Thymus (tissue), 14 donors: ENCODE measurements at places on chromosomes 5 and 9. TPM values are rescaled to one million over a fixed set of nuclear protein-coding genes. Genes with fewer than 3 reads are reported as not detected.

Gene NMUR2
- total RNA-seq: 0.05 TPM

Gene PCDHA9
- not detected for total RNA-seq

Gene ZBED3
- 1.1 TPM for total RNA-seq

Gene MEIKIN
- total RNA-seq: 0.14 TPM

Gene DMRT3
- 0.05 TPM for total RNA-seq

Gene EPB41L4A
- total RNA-seq: 4.8 TPM

DNA sequence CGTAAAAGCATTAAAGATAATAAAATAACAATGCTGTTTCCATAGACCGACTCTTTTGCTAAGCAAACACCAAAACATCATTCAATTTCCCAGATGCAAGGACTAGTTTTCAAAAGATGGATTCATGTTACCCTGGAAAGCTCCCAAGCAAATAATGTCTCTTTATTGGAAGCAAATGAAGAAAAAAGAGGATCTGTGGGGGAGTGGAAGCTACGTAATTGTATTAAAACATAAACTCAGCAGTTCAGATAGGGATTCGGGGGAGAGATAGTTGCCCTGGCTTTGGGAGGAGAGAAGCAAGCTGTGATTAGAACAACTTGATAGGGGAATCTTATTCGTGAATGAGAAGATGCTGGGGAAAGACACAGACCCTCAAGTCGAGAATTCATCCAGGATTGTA, 491.0 kb upstream of the CLINT1 start:
- no peak overlapping the region for H3K27ac ChIP-seq
- H3K27me3 ChIP-seq: no peaks in the 10 kb centered on the region
- no peak for DNase-seq
- H3K36me3 ChIP-seq: no peaks in the 10 kb centered on the region
- H3K4me3 ChIP-seq: no peak overlapping the region

DNA sequence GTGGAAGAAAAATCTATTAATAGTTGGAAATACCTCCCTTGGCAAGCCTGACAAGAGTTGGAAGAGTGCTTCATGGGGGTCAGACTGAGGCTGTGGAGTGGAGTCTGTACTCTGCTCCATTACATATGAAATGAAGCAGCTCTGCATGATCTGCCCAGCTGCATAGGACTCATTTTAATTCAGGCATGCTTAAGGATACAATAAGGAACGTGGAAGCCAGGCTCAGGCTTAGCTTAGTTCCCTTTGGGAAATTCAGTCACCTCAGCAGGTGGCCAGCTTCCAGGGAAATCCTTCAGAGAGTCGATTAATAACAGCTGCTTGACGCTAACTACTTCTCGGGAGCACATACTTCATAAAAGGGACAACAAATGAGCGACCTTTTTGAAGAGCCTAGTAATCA, 1672.9 kb upstream of the WWC1 start:
- H3K27ac ChIP-seq: no peak overlapping the region
- H3K4me1 ChIP-seq: no peaks in the 10 kb centered on the region
- H3K4me3 ChIP-seq: no peak overlapping the region

GRCh38 chr9:132451276-132451675, 41.3 kb downstream of the CFAP77 start:
- peaks cover 2% of the 10 kb centered on the region for H3K27me3 ChIP-seq
- no peak overlapping the region for H3K4me3 ChIP-seq
- no peaks in the 10 kb centered on the region for H3K4me1 ChIP-seq
- no peak overlapping the region for H3K27ac ChIP-seq

DNA sequence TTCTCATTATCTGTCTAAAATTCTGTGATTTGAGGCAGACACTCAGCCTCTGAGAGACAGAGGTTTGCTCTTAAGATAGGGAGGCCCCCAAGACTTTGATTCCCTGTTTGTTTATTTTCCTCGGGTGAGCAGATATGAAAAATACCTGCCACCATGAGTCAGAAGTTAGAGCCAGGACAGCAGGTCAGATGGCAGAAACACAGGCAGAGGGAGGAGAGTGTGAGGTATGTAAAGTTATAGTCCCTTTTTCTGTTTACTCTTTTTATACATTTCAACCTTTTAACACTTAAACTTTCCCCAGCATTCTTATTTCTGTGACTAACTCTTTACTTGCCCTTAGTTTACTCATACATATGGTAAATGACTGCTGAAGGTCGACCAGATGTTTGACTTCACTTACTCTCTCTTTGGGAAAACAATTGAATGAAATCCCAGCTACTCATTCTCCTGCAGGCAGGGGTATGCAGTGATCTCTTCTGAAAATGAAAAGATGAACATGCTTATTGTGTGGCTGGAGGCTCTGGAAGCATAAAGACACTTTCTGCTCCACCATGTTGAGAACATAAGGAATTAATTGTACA, 383.8 kb downstream of the NTRK2 start:
- H3K4me3 ChIP-seq: no peak overlapping the region
- H3K4me1 ChIP-seq: no peaks in the 10 kb centered on the region
- H3K27me3 ChIP-seq: no peaks in the 10 kb centered on the region
- H3K36me3 ChIP-seq: no peaks in the 10 kb centered on the region
- H3K27ac ChIP-seq: no peak overlapping the region

DNA sequence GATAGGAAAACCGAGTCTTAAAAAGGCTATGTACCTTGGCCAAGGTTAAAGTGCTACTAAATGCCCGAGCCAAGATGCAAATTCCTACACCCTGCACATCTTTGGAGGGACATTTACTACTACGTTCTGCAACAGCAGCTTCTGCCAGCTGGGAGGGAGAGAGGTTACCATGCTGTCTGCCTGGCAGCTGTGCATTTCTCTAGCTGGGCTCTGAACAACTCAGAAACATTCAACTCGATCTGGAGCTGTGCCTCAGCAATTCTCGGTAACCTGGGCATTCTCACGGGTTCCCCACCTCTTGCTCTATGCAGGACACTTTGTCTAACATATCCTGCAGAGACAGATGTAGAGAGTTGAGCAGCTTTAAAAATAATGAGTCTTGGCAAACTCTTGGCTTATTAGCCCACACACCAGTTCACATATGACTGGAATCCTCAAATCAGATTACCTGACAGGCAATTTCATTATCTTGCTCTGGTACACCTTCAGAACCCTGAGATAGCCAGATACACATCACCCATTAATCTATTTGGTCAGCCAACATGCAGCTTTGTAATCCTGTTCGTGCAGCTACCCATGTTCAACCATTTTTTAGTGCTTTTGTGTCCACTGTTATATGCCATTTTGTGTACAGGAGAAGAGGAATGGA, 115.8 kb downstream of the EFNA5 start:
- no peak overlapping the region for H3K27ac ChIP-seq
- no peak overlapping the region for H3K4me3 ChIP-seq
- no peaks in the 10 kb centered on the region for H3K36me3 ChIP-seq
- H3K27me3 ChIP-seq: no peaks in the 10 kb centered on the region
- DNase-seq: no peak

DNA sequence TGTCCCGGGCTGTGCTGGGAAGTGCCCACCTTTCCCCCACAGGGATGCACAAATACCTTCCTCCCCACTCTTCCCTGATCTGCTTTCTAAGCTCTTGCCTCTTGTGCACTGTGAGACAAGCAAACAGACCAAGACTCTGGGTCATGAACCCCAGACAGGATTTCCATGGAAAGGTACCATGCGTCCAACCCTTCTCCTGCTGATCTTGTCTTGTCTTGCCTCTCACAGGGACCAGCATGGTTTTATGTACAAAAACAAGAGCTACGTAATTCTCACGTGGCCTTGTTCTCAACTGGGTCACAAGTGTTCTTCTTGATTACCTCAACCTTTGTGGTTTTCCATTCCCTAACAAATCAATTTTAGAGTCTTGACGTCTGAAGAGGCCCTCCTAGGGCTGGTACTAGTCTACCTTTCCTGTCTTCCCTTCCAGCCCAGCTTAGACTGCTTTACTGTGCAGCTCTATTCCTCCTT, 176.5 kb upstream of the MAP3K1 start:
- DNase-seq: no peak
- H3K4me3 ChIP-seq: no peak overlapping the region
- peaks cover 18% of the 10 kb centered on the region for H3K4me1 ChIP-seq
- H3K36me3 ChIP-seq: no peaks in the 10 kb centered on the region
- H3K27me3 ChIP-seq: no peaks in the 10 kb centered on the region
- H3K27ac ChIP-seq: no peak overlapping the region

DNA sequence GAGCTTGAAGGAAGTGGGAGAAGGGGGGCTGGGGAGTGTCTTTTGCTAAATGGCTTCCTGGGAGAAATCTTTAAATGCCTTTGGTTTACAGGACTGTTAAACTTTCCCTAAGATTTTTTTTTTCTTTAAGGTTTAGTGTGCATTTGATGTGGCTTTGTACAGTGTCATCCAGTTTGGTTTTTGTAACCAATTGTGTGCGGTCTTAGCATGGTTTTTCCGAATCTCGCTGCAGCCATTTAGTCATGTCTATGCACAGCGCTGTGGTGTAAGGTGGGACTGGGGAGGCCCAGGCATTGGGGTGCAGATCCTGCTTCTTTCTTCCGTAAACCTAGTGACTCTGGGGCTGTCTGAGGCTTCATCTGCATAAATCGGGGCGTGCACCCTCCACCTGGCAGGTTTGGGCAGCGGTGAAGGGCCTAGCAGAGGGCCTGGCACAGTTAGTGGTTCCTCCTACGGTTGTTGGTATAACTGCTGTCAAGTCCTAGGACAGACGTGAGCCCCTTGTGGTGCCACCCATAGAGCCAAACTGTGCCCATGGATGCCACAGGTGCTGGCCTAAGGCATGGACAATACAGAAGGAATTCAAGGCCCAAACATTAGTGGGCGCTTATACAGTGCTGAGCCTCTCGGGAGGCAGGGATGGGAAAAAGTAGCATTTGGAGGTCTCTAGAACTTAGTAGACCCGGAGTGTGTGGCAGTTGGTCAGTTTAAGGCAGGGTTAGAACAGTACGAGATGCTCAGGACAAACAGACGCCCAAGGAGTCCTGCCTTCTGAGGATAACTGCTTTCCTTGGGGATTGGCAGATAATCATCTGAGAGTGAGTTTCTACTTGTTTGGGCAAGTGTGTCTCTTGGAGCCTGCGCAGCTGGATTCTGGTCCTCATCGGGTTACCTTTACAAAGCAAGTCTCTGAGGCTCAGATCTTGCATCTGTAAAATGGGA, 1.5 kb downstream of the PRRC2B start:
- peak; percentile 54 for DNase-seq
- H3K4me3 ChIP-seq: peak overlapping the region; percentile 89
- H3K27ac ChIP-seq: peak overlapping the region; percentile 91
- H3K27me3 ChIP-seq: no peaks in the 10 kb centered on the region
- H3K4me1 ChIP-seq: peaks cover 35% of the 10 kb centered on the region

DNA sequence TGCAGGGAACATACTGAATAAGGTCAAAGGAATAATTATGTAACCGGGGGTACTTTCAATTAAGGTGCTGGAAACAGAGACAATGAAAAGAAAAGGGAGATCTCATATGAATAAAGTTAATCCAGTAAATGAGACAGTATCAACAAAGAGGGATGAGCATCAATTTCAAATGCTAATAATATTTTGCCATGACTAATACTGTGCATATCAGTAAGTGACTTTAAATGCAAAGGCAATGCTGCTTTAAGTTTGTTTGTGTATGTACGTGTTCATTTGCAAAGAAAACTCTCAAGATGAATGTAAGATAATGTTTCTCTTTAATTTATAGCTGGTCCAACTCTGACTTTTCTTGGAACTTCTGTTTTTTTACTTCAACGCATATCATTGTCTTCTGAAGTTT, 139.9 kb downstream of the PDE4D start:
- H3K27me3 ChIP-seq: no peaks in the 10 kb centered on the region
- H3K36me3 ChIP-seq: no peaks in the 10 kb centered on the region
- DNase-seq: no peak

DNA sequence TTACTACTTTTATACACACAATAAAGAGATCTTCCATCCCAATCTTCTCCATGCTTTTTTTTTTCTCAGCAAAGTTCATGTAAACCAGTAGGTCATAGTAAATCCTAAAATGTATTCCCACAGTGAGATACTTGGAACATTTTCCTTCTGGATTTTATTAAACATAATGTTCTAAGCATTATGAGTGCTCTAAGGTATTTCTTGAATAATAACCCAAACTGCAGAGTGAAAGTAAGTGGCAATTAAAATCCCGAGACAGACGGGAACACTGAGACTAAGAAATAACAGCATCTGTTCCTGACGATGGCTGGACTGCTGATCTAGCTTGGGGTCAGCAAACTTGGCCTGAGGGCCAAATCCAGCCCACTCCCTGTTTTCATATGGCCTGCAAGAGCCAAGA, 359.8 kb downstream of the ARL15 start:
- H3K4me1 ChIP-seq: no peaks in the 10 kb centered on the region
- DNase-seq: no peak
- H3K36me3 ChIP-seq: no peaks in the 10 kb centered on the region

GRCh38 chr9:113657765-113658544, 194.4 kb downstream of the RGS3 start:
- no peaks in the 10 kb centered on the region for H3K36me3 ChIP-seq
- no peaks in the 10 kb centered on the region for H3K4me1 ChIP-seq
- no peak overlapping the region for H3K4me3 ChIP-seq
- no peak overlapping the region for H3K27ac ChIP-seq

GRCh38 chr5:160844177-160844576, 7.8 kb downstream of the ATP10B start:
- DNase-seq: no peak
- H3K4me1 ChIP-seq: no peaks in the 10 kb centered on the region
- H3K4me3 ChIP-seq: no peak overlapping the region

DNA sequence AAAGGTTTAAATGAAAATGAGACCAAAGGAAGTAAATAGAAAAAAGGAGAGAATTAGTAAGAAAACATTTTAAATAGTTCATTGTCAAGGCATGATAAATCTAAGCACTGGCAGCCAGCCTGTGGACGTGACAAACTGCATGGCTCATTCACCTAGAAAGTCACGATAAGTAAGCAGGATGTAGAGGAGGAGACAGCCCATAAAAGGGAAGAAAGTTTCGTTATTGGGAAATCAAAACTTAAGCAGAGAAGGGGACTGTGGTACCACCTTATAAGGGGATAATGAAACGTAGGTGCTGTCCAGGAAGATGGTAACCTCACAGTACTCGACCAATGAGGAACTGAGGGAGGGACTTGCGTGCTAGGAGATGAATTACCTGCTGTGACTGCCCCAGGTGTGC, 494.5 kb upstream of the GRAMD2B start:
- H3K27me3 ChIP-seq: no peaks in the 10 kb centered on the region
- H3K36me3 ChIP-seq: no peaks in the 10 kb centered on the region
- no peak overlapping the region for H3K27ac ChIP-seq
- H3K4me3 ChIP-seq: no peak overlapping the region
- no peaks in the 10 kb centered on the region for H3K4me1 ChIP-seq

DNA sequence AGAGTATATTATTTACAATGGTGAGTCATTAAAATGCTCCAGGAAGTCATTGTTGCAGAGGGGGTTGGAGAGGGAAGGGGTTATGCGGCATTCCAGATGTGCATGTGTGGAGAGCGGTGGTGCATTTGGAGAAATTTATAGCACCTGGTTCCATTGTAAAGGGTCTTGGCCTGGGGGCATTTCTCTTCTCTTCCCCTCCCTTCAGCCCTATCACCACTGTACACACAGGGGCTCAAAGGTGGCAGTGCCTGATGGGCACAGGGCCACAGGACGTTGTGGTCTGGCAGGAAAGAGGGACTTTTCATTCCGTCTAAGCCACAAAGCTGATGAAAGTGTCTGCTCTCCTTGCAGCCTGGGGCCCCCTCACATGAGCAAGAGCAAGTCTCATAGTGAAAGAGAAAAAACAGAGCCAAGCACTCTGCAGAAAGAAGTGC, 442.4 kb upstream of the ZNF462 start:
- DNase-seq: no peak
- H3K27me3 ChIP-seq: no peaks in the 10 kb centered on the region
- H3K27ac ChIP-seq: no peak overlapping the region
- no peaks in the 10 kb centered on the region for H3K36me3 ChIP-seq
- no peak overlapping the region for H3K4me3 ChIP-seq

- no peak overlapping the region for H3K27ac ChIP-seq
- H3K27me3 ChIP-seq: no peaks in the 10 kb centered on the region
- H3K4me1 ChIP-seq: no peaks in the 10 kb centered on the region
Observed at GRCh38 chr5:152956943-152957613, 533.4 kb upstream of the GRIA1 start.
